Endothelial cell of umbilical vein (primary cell): ENCODE measurements at places on chromosomes 3 and 15. TPM values are rescaled to one million over a fixed set of nuclear protein-coding genes. Genes with fewer than 3 reads are reported as not detected.
A peak's percentile ranks its signal among the peaks of the same experiment; 100 is the strongest.

DNA sequence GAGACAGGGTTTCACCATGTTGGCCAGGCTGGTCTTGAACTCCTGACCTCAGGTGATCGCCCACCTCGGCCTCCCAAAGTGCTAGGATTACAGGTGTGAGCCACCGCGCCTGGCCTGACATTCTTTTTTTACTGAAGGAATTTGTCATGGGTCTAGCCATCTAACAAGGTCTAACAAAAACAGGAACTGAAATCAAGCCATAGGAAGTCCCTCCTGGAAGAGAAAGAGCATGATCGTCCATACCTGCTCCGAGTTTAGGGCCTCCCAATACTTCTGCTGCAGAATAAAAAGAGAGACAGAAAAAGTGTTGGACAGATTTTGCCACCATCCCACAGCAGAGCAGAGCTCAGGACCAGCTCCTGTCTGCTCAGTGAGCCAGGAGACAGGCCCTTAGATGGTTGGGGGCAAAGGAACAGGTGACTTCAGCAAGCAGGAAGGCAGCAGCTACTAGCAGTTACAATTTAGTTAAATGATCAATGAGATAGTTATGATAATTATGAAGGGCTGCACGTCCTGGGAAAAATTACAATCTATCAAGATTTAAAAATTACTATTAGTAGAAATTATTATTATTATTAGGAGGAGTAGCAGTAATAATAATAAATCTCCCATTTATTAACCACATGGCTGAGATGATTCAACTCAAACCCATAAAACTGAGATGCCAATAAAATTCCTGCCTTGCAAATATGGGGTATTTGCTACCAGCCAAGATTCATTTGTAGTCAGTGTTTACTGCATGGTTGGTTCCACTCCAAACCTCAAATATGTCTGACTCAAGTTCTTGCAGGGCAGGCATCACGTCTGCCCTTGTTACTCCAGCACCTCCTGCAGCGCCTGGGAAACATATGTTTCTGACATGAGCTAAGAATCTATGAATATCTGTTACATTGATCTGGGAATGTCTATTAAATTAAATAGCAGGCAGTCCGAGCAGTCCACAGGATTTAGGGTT lies 40.1 kb downstream of the TMEM44 start:
- DNase-seq: peak; percentile 62

- DNase-seq: no peak
Observed at GRCh38 chr15:42144841-42145375, 11.5 kb downstream of the PLA2G4F start.

- DNase-seq: no peak
Observed at GRCh38 chr3:174202116-174202515, 657.0 kb upstream of the NAALADL2 start.

Gene PLOD2
- polyA plus RNA-seq: 22.6 and 36.1 TPM in 2 replicates

- no peak for DNase-seq
Observed at GRCh38 chr3:127184870-127185216, 8.1 kb upstream of the PRR23E start.

Gene CHRM5
- polyA plus RNA-seq: 0.03 TPM in 1 of 2 replicates, not detected in the other

Gene LMAN1L
- not detected in 2 replicates for polyA plus RNA-seq

DNA sequence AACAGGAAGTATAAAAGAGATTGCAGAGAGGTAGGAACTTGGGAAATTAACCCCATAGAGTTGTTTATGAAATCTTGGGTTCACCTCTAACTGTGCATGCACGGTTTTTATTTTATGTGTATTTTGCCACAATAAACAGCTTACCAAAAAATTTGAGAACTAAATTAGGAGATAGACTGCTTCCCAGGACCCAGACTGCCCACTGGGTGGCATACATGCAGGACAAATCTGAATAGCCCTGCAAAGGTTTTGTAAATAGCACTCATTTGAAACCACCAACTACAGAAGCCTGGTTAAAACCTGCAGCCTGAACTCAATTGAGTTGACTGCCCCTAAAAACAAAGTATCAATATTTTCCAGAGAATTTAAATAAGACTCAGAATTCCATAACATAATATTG lies 96.4 kb upstream of the SLCO2A1 start:
- peak; percentile 16 for DNase-seq

- DNase-seq: no peak
Observed at GRCh38 chr15:78541744-78542034, 1.4 kb downstream of the PSMA4 start.

DNA sequence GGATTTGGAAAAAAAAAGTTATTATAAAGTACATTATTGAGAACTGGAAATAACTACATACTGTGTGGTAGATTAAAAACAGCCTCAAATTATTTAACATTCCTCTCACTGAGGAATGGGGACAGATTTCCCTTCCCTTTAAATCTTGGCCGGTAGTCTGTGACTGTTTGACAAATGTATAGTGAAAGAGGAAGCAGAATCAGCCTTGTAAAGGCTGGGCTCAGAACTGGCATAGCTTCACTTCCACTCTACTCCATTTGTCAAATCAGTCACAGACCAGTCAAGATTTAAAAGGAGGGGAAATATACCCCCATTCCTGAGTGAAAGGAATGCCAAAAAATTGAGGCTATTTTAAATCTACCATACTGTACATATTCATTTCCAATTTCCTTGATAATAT lies 18.2 kb upstream of the B4GALT4 start:
- DNase-seq: no peak
